ENCODE measurements at places on chromosomes 7 and 10.

GRCh38 chr10:77887631-77888355 is 38.8 kb downstream of the DLG5 start:
- no peak for DNase-seq

- DNase-seq: no peak
Measured at GRCh38 chr10:108454224-108454623, 1289.7 kb upstream of the SORCS1 start.

GRCh38 chr10:120584786-120585185 is 127.8 kb downstream of the PLPP4 start:
- DNase-seq: no peak

- peak; percentile 18 for DNase-seq
Measured at GRCh38 chr10:24344695-24345463, 135.9 kb downstream of the KIAA1217 start.

DNA sequence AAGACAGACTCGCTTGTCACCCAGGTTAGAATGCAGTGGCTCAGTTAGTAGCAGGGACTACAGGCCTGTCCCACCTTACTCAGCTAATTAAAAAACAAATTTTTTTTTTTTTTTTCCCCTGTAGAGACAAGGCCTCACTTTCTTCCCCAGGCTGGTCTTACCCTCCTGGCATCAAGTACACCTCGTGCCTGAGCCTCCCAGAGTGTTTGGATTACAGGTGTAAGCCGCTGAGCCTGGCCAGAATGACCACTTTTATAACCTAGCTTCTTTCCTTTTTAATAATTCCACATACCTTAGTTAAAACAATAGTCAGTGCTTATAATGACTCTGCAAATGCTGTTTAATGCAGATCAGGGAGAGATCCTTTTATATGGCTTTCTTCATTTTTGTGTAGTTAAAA is 31.3 kb downstream of the RSBN1L start:
- no peak for DNase-seq

- DNase-seq: peak; percentile 69
Measured at GRCh38 chr10:12381536-12382156, 32.3 kb downstream of the CAMK1D start.

- no peak for DNase-seq
Measured at GRCh38 chr7:93047514-93048099, 70.2 kb downstream of the SAMD9 start.

DNA sequence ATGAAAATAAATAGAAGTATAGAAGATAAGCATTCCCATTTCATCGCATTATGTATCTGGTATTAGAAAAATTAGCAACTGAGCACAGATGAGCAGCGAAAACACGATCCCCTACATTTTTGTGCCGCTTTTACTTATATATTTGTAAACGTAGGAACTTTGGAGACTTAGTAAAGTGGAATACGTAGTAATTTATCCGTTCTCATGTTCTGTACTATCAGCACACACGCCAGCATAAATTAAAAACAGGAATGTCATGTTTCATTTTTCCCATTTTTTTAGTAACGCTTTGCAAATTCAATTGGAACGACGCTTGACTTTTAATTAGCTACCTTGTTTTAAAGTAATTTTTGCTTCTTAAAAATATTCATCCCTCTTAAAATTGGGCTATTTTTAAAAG is 2.4 kb downstream of the ZNRF2 start:
- no peak for DNase-seq

DNA sequence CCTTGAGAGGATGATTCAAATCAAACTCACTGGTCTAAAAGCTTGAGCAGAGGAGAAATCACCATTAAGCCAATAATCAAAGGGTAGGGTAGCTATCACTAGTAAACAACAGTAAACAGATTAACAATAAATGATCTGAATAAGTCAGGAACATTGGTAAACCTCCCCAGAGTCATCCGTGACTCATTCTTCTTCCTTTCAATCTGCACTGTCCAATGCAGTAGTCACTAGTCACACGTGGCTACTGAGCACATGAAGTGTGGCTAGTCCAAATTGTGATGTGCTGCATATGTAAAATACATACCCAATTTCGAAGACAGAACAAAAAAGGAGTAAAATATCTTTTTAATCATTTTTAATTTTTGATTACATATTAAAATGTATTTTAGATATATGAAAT is 64.0 kb downstream of the ERCC6 start:
- DNase-seq: no peak

DNA sequence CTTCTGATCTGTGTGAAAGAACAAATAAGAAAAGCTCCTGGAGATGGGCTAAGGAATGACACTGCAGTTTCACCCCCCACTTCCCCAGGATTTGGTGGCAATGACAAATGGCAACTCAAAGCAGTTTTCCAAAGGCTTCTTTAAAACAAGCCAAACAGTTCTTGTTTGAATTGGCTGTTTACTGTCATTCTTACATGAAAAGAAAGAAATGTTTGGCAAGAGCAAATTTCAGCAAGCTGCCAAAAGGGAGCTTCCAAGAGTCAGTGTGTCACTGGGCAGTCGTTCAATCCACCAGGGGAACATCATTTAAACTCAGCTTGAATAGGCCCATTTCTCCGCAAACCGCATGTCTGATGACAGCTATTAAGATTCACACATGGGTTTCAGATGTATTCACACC is 119.0 kb upstream of the RHOBTB1 start:
- no peak for DNase-seq

GRCh38 chr10:61164458-61165160 is 220.6 kb upstream of the RHOBTB1 start:
- no peak for DNase-seq

DNA sequence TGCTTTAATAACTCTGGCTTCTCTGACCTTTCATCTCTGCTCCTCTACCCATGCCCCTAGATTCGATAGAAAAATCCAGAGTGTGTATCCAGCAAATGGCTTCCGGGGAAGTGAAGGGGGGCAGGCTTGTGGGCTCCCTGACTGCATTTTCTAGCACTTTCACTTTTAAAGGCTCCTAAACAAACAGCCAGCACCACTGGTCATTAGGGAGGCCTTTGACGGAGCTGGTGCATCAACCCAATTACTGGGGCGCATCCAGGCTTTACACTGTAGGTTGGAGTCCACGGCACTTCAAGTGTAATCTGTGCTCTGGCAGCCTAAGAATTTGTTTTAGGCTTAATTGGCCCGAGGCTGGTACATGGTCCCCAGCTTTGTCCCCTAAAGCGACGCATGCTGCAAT is 291.9 kb downstream of the GFRA1 start:
- DNase-seq: no peak

- no peak for DNase-seq
Measured at GRCh38 chr7:66597461-66597860, 31.2 kb upstream of the KCTD7 start.
